ENCODE measurements at places on chromosomes 12 and 14.

DNA sequence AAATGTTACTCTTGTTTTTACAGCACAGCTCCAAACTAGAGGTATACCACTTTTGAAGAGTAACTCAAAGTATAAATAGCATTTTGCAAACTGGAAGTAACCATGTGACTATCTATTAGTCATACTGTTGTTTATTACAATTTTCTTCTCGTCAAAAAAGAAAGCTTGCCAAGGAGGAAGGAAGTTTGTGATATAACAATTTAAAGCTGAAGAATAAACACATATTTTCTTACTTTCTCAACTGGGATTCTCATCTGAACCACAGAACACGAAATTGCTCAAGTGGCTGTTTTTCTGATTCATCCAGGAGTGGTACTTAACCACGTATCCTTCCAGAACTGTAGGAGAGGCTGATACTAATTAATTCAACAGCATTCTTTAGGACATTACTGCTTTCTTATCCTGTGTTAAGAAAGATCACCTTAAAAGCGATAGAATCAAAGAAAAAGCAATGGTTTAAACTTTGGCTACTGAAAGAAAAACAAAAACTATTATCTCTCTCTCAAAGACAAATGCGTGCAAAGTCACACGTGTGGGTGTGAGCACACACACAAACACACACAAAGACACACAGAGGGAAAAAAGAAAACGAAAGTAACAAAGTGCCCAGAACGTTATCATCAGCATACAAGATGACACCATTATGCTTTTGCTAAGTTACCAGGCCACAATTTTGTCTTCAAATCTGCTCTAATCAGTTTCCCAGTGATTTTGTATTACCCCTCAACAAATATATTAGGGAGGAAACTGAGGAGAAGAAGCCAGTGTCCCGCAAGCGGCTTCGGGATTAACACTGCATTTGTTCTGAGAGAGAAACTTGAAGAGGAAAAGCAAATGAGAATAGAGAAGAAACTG lies at the start of gene CLEC2B:
Gene CLEC2B (minus strand): TSS at position 48 of the 855 bp plus-strand sequence.
- DNase-seq, result no peak

DNA sequence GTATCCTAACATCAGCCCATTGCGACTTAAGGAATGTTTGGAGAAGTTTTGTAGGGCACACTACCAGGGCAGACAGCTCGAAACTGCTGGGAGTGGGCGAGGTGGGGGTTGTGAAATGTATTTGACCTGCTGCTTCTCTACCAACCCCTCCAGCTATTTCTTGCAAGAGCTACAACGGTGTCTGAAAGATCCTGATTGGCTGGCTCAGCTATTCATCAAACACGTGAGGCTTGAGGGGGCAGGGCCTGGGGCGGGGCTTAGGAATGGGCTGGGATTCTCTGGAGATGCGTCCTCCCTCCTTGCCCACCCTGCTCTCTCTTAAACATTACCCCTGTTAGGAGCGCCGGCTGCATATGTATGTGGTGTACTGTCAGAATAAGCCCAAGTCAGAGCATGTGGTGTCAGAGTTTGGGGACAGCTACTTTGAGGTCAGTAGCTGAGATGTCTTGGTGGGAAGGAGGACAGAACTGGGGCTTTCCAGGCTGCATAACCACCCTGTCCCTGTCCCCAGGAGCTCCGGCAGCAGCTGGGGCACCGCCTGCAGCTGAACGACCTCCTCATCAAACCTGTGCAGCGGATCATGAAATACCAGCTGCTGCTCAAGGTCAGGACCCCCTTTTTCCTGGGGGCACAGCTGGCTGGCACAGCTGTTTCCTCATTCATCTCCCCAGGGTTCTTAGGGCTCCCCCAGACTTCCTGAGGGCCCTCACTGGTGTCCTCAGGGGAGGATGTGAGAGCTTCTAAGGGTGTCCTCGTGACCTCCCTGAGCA lies 3.1 kb downstream of the ARHGEF25 start:
- no peak for DNase-seq

GRCh38 chr12:63276537-63277365 lies 125.8 kb upstream of the AVPR1A start:
- DNase-seq, result peak; percentile 71

GRCh38 chr12:64680235-64680634 lies 69.9 kb downstream of the RASSF3 start:
- no peak for DNase-seq

DNA sequence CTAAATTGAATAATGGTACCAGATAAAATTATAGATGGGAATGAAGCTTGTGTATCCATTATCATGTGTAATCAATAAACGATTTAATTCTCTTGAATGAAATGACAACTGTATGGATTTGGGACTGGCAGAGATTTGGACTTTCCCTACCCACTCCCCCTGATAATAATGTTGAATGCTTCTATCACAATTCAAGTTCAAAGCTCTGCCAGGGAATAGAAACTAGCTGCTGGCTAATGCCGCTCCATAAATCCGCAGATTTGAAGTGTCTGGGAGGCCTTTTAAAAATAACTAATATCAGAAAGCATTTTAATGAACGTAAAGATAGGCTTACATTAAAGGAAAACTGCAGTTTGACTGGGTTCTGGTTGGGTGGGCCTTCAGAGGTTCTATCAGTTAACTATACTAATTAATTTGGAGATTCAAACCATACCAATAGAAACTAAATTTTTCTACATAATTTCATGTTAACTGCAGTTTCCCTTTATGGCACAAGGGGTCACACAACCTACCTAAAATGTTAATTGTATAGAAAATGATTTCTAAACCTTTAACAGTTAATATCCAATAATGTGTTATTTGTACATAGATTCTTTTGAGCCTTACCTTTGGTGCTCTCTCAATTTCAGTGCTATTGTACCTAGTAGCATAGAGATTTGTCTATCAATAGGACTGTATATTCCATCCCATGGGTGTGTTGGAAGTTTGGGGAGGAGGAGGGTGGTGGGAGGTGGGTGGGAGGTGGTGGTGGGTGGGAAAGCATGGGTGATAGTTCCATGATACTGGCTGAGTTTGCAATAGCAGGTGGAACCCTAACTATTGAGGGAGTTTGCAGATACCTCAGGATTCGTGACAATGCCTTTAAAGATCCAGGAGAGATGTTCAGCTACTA lies 4.9 kb downstream of the HNRNPA1 start:
- DNase-seq, result no peak

DNA sequence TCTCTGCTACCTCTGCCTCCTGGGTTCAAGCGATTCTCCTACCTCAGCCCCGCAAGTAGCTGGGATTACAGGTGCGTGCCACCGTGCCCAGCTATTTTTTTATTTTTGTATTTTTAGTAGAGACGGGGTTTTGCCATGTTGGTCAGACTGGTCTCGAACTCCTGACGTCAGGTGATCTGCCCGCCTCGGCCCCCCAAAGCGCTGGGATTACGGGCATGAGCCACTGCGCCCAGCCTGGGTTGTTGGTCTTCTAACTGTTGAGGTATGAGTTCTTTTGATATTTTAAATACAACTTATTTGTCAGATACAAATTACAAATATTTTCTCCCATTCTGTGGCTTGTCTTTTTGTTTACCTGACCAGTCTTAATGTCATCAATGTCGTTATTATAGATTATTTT lies 95.9 kb downstream of the PCNX1 start:
- DNase-seq, result no peak

- no peak for DNase-seq
These were observed 23.9 kb upstream of the CCDC63 start for GRCh38 chr12:110822821-110823415.

- DNase-seq, result no peak
These were observed 7.0 kb downstream of the VCPKMT start for GRCh38 chr14:50109342-50109741.

DNA sequence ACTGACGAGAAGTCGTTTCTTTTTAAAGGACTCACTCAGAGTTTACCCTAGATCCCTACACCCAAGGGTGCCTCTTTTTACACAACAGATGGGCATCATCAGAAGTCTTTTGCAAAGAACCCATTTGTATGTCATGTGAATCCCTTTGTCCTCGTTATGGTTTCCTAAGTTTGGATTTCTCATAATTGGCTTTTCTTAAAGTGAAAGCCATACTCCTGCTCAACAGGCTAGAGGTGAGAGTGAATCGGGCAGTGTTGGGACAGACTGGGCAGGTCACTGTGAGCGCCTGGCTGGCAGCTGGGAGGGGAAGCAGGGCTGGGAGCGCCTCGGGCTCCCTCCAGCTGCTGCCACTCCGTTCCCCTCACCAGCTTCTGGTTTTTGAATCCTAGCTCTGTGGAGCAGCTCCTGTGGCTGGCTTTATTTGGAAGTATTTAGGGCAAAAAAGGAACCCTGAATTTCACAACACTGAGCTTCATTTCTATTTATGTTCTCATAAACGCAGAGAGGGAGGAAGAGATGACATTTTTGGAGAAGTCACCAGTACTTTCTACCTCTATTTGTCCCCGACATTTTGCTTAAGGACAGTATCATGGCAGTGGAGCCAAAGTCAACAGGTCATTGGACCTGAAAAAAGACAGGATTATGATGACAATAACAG lies 63.8 kb upstream of the ACTN1 start:
- DNase-seq, result no peak

DNA sequence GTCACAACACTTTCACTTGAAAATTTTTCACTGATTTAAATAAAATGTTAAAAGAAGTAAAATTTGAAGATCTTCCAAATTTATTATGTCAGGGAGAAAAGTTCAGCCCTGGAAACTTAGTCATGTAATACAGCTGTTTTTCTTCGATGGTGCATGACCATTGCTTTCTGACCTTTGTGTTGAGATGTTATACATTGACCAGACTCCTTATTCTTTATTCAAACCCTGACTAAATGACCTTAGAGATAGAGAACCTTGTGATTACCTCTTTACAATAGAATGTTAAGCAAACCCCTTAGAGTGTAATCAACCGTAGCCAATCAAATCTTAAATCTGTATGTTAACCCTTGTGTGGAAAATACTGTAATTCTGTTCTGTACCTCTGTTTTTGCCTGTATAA lies 34.5 kb downstream of the PLCZ1 start:
- DNase-seq, result no peak

DNA sequence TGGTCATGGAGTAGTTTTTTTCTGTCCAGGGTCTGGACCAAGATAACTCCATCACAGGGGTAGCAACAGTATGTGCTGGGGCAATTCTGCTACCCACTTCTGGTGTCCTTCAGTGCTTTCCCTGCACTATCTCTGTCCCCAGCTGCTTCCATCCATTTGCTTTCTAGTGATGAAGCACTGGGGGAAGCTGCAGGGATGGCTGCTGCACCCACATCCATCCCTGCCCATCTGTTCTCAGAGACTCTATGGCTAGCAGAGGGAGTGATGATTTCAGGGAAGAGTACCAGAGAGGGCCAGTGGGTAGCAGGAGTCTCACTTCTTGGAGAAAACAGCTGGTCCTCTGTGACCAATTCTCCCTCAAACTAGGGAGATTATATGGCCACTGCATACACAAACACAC lies 44.1 kb downstream of the ETV6 start:
- DNase-seq, result no peak

DNA sequence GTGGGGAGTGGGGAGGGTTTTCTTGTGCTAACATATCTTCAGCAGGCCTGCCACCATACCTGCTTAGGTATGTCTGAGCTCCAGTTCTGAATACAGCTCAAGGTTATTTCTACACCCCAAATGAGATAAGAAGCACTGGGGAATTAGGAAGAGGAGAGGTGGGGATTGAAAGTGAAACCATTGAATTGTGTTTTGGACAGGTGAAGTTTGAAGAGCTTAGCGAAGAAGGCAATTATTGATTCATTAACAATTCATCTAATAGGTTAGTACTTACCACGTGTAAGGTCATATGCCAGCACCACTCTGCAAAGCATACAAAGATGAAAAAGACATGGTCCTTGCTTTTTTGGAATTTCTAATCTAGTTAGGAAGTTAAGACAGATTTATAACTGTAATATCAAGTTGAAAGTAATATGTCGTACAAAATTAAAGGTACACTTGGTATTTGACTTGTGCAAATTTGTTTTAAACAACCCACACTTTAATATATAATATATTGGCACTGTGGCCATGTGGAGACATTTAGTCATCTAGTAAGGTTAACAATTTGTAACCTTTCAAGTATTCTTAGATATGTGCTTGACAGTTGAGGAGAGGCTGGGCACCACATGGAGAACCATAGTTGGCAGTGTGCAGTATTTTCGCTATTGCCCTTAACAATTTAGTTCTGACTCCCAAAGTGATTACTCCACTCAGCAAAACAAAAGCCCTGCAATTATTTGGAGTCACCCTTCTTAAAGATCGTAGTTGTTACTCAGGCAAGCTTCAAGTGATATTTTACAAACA lies 3.6 kb downstream of the SMCO3 start:
- no peak for DNase-seq

All from NCI-H1105 treated with DMSO at 0.1 percent for 48 hours (cell line).